ENCODE measurements at places on chromosomes 3 and 15.
A peak's percentile ranks its signal among the peaks of the same experiment; 100 is the strongest.

DNA sequence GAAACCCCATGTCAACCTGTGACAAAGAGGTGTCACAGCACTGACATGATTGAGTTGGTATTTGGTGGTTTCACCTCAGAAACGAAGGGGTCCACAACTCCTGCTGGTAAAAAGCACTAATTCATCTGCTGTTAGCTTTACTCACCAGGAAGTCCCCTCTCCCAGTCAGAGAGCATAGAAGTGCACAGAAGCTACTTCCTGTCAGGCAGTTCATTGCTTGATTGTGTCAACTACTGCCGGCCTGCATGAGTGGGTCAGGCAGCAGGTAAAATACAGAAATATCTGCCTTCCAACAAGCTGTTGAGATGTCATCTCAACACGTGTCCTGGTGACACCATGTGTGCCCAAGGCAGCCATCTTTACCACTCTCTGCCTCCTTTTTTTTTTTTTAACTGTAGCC is 596.6 kb upstream of the NR2F2 start:
- no peak for DNase-seq

DNA sequence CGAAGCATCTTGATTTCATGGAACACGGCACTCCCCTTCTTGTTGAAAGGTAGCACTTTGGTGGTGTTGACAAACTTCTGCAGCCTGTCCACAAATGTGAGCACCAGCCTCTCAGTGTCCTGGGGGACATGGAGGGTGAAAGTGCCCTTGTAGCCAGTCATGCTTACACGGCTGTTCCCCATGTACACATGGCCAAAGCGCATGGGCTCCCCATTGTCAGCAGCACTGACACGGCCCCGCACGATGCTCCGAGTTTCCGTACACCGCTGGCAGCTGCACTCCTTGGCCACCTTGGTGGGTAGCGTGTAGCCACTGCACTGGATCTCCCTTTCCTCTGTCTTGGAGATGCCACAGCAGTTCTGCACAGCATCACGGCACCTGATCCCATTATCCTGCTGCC is 12.7 kb downstream of the CILP start:
- DNase-seq, result no peak

GRCh38 chr3:191292243-191293015 is 36.8 kb upstream of the CCDC50 start:
- no peak for DNase-seq

GRCh38 chr3:140243575-140243974 is 308.6 kb downstream of the CLSTN2 start:
- DNase-seq, result no peak

- no peak for DNase-seq
Measured at GRCh38 chr3:98730338-98730737, 32.8 kb upstream of the ST3GAL6 start.

DNA sequence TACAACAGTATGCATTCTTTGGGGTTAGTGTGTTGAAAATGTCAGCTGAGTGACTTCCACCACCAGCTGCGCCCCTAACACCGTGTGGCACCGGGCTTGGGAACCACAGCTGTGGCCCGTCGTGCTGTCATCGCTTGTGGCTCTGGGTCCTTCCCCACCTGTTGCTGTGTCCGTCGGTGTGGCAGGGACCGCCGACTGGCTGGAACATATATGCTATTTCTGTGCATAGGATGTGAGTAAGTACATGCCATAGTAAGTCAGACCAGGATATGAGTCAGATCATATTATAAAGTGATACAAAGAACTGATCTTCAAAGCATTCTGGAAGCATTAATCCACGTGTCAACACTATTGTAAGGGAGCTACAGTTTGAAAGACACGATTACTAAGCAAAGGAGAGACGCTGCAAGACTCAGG is 31.9 kb downstream of the EHD4 start:
- no peak for DNase-seq

- no peak for DNase-seq
Measured at GRCh38 chr15:58546066-58546591, 114.3 kb downstream of the LIPC start.

DNA sequence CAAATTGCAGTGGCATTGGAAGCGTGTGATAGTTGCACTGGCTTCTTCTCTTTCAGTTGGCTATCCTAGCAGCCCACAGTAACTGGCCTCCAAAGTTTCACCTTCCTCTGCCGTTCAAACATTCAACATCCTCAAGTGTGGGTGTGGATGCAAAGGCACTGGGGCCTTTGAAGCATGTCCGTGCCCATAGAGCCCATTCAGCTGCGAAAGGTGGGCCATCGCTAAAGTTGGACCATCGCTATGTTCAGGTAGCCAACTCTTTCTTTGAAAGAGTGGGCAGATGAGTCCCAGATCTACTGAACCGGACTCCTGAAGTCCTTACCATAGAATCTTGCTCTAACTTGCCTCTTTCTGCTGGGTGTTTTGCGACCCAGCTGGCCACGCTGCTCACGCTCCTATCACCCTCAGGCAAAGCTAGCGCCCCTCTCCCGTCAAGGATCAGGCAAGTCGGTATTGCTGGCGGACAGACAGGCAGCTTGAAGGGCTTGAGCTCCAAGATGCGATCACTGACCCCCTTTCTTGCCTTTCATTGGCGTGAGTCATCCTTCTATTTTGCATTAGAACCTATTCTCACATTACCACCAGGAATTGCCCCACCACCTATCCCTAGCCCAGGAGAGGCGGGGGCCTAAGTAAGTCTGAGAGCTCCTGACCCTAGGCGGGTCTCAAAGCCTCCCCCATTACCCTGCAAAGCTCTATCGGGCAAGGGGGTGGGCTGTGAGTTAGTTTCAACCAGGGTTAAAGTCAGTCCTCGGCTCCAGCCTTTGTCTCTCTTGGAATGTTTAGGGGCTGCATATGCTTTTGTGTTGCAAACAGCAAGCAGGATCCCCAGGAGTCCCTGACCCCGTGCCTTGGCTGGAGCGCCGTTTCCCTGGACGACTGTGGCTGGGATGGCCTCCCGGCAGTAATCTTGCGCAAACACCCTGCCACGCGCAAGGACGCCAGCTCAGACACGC is 28.7 kb downstream of the ZIC4 start:
- DNase-seq, result no peak

DNA sequence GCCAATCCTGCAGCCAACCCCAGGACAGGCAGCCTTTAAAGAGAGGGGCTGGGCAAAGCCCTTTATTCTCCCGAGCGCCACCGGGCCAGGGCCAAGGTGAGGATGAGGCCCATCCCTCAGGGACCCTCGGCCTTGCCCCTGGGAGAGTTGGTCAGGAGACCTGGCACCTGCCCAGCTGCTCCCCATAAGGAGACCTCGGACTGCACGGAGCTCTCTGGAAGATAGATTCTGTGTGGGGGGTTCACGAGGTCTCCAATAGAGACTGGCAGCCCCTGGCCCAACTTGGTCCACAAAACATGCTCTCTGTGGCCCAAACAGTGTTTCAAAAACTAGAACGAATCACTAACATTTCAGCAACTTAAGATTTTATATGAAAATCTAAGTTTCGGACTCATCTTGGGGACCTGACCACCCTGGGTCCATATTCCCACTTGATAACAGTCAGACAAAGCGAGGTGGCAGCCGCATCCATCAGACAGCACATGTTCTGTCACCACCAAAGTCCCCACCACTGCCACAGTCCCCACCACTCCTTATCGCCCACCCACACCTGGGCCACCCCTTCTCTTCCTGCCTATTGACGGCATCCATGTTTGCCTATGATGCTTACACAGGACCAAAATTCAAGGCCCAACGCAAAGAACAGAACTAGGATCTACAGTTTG is 114.4 kb upstream of the RPL32 start:
- DNase-seq, result peak; percentile 57

DNA sequence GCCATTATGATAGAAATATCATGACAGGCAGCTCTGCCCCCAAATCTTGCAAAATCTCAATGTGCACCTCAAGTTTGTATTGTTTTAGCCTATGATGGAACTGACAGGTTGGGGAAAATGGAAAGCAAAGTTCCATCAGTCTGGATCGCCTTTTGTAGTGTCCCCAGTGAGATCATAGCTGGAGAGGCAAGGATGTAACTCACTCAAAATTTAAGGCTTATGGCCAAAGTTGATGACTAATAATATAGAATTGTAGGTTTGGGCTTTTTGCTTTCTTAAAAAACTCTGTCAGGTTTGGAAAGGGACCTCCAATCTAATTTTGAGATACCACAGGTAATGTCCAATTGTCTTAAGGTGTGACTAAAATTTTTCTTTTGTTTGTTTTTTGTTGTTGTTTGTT is 1.4 kb upstream of the ACP3 start:
- no peak for DNase-seq

DNA sequence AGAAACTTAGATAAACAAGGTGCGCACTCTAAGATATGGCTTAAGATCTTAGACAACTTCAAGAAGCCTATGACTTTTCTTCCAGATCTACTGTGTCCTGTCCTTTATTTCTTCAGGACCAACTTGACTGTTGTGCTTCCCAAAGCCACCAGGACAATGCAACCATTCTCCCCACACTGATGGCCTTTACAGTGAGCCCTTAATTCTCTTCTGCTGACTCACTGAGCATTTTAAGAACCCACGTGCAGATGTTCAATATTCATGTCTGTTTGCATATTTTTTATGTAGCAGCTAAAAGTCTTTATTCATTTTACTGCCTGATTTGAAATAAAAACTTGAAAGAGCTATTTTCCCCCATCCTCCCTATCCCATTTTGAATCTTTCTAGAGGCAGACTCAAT is 103.3 kb upstream of the SLC2A2 start:
- no peak for DNase-seq

DNA sequence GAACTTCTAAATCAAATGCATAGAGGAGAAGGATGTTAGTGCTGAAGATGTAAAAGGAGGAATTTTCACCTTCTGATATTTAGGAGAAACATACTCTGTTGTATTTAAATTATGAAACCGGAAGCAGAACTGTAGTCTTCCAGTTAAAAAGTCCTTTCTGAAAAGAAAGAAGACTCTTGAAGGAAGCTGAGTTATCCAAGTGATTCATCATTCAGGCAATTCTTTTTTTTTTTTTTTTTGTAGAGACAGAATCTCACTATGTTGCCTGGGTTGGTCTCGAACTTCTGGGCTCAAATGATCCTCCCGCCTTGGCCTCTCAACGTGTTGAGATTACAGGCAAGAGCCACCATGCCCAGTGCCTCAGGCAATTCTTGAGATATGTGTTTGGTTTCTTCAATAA is 424.8 kb upstream of the TPM1 start:
- no peak for DNase-seq

- DNase-seq, result no peak
Measured at GRCh38 chr3:162139841-162140240, 643.2 kb downstream of the OTOL1 start.

GRCh38 chr3:43286841-43287499 is 630 bp downstream of the SNRK start:
- no peak for DNase-seq

GRCh38 chr3:66642484-66642883 is 141.7 kb upstream of the LRIG1 start:
- no peak for DNase-seq

DNA sequence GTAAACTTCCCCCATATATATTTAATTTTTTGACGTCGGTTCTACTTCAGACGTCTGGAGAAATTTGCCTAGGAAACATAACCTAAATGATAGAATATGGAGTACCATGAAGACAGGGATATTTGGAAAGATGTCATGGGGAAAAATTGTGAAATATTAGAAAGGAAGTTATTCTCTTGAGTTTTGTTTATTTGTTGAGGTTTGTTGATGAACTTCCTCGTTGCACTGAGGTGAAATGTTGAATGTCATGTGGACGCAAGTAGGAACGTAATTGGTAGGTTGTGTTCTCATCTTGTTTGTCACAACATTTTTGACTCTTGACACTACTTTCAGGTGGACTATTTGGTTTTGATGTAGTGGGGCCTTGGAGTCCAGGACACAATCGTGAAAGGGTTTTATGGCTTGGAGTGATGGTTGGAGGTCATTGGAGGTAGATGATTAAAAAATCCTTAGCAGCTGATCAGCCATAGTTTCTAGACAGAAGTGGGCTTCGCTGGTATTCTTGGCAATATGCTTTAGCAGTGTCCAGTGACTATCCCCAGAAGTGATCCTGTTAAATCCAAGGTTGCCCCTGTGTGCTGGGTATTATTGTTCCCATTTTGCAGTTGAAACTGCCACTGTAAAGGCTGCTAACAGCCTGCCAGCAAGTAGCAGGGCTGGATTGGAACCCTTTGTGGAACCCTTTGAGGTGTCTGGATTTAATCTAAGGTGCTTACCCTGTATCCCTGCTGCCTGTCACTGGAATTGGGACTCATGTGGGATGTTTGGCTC is 1.5 kb downstream of the ABHD5 start:
- no peak for DNase-seq

DNA sequence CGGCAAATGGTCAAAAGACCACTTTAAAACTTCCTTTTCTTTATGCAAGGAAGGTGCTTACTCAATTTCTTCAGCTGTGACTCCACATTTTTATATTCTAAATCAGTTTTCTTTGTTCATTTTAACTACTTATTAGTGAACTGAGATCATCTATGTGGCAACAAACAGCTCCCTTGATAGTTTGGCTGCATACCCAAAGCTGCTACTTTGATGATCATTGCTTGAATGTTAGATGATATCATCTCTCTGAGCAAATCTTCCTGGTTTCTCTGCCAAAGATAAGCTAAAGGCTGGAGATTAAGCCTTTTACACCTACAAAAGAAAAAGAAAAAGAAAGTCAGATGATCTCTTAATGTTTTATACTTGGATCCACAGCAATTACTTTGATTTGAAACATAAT is 95.5 kb downstream of the DPH6 start:
- no peak for DNase-seq

GRCh38 chr15:61623746-61624145 is 394.6 kb upstream of the RORA start:
- DNase-seq, result no peak

DNA sequence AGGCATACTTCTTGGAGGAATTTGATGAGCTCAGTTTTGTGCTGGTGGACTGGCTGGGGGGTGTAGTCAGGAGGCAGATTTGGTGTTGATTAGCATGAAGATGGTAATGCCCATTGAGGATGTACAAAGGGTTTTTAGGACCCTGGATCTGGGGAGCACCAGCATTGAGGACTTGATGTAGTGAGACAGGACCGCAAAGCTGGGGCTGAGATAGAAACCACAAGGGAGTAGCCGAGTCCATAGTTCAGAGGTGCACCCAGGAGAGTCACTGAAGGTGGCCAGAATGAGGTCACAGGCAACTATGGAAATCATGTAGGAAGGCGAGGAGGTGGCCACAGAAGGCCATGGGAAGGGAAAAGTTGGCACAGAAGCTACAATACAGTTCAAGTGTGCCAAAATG is 2.7 kb upstream of the CDC25A start:
- DNase-seq, result no peak

DNA sequence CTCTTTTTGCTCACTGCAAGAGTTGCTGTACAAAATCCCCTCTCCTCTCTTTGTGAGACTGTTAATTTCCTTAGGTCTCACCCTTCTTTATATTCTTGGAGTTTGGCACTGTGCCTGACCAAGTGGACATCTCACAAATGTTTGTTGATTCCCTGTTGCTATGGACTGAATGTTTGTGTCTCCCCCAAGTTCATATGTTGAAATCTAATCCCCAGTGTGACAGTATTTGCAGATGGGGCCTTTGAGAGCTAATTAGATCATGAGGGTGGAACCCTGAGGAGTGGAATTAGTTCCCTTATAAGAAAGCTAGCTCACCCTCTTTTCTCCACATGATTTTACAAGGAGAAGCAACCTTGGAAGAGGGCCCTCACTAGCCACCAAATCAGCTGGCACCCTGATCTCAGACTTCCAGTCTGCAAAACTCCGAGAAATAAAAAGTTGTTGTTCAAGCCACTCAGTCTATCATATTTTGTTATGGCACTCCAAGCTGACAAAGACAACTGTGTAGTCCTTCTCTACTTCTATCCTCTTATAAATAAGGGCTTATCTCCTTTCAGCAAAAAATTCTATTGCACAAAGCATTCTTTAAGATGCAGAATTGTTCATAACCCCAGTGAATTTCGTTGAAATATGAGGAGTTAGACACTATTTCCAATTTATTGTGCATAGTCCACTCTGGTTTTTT is 65.5 kb upstream of the NPHP3 start:
- DNase-seq, result no peak

Data from pancreas (tissue), 10 donors.